ENCODE measurements at places on chromosomes 7 and 10.
A peak's percentile ranks its signal among the peaks of the same experiment; 100 is the strongest.

DNA sequence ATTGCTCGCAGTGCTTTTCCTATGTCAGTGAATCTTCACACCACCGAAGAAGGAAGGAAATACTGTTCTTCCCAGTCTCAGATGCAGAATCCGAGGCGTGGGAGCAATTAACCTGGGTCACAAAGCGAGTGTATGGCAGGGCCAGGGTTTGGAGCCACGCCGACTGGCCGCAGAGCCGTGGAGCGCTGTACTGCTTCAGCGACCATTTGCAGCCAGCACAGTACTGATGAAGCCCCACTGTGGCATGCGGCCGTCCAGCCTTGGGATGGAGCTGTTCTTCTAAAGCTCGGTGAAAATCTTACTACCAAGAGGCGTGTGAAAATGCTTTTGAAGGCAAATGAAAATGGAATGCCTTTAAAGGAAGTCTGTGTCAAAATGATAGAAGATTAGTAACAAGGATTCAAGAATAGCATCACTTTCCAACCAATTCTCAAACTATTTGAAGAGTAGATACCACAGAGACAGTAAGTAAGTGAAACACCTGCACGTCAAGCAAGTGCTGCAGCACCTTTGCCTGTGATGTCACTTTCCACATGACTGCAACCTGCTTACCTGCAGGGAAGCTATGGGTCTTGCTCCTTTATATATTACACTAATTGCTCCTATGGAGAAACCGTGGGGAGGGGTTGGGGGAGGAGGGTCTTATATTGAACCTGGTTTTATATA, 4.9 kb downstream of the PPP2R2D start:
- DNase-seq: no peak

GRCh38 chr10:88608052-88608732, 21.6 kb downstream of the LIPJ start:
- no peak for DNase-seq

- peak; percentile 33 for DNase-seq
Measured at GRCh38 chr7:64463636-64464375, 99.1 kb downstream of the ZNF680 start.

- peak; percentile 36 for DNase-seq
Measured at GRCh38 chr10:48684792-48685623, at the start of gene WDFY4. Gene WDFY4, plus strand, starts transcription at chr10:48684873. Its CDS starts 24,860 bp downstream, at chr10:48709733.

GRCh38 chr7:99296471-99296870, 23.8 kb downstream of the MYH16 start:
- no peak for DNase-seq

GRCh38 chr10:125332548-125333208, 172.3 kb upstream of the CTBP2 start:
- DNase-seq: no peak

DNA sequence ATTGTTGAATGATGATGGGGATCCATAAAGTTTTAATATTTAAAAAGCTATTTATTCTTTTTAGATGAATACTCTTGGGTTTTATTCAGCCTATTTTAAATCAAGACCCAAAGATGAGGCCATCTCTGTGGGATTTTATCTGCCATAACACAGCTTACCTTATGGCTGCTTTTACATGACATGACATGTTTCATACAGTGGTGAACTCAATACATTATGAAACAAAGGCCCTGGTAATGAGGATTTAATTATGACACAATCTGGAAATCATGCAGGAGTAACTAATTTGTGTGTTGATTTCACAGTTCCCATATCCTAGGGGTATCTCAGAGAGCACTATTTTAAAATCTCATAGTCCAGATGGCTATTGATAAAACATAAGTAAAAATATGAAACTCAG, 661.8 kb upstream of the FZD8 start:
- DNase-seq: no peak

GRCh38 chr10:112721080-112721698, 228.9 kb upstream of the TCF7L2 start:
- no peak for DNase-seq

GRCh38 chr7:100008525-100008924, 6.9 kb upstream of the ZKSCAN1 start:
- no peak for DNase-seq

DNA sequence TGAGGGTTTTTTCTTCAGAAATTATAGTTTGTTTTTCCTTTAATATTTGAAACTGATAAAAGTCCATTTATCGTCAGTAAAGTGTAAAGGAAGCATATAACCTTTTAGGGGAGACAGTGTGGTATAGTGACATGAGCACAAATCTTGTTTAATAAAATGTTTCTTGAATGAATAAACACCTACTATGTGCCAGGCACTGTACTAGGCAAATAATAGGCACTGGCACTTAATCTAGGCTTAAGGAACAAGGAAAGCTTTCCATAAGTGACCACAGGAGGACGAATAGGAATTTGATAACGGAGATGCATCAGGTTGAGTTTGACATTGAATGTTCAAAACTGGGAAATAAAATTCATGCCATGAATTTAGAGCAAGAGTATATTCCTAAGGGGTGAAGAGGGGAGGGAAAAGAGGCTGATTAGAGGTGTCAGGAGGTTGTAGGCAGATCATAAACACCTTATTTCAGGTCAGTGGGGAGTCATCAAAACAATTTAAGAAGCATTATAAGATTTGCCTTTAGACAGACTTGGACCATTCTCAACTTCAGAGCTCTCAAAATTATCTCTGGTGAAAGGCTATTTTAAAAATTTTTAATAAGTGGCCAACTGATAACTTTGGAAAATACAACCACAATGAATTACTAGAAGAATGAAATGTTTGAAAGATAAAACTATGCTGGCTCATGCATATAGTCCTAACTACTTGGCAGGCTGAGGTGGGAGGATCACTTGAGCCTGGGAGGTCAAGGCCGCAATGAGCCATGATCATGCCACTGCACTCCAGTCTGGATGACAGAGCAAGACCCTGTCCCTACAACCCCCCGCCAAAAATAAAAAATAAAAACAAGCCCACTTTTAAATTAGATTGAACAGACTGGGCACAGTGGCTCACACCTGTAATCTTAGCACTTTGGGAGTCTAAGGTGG, 22.4 kb downstream of the RALA start:
- peak; percentile 63 for DNase-seq

DNA sequence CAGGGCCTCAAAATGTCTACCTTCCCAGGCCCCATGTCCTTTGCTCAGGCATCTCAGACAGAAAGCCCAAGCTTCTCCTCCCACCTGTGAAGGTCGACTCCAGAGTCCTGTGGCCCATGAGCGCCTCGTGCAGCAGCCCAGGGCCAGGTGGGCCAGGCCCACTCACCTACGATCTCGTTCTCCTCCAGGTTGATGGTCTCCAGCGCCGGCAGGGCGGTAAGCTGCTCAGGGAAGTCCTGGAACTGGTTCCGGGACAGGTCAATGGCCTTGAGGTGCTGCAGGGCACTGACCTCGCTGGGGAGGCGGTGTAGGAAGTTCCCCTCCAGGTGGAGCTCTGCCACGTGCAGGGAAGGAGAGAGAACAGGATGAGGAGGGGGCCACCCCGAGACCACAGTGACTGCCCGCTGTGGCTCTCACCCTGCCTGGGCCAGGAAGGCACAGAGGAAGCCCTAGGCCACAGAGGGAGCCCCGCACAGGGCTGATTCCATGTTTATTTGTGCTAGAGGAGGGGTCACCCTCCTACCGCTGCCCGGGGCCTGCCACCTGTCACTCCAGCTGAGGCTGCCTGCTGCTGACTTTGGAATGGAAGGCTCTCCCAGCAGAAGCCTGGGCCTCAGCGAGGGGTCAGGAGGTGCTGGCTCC, 40.0 kb upstream of the NPFFR1 start:
- no peak for DNase-seq

DNA sequence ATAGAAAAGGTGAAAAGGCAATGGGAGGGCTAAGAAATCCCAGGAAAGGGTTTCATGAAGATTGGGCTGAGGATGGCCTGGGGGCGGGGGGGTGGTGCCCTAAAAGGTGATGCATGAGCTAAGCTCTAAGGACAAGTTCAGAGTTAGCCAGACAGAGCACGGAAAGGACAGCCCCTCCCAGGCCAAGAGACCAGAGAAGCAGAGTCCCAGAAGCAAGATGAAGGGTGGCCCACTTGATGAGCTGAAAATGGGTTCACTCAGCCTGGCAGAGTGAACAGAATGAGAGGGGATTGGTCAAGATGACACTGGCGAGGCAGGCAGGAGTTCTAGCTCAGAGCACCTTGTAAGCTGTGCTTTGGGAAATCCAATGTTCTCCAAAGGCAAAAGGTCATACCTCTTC, 89.4 kb upstream of the GPR26 start:
- no peak for DNase-seq

Measured in adrenal gland (tissue), 19 donors.